Pancreas (tissue), 10 donors: ENCODE measurements at places on chromosomes 4 and X. TPM values are rescaled to one million over a fixed set of nuclear protein-coding genes. Genes with fewer than 3 reads are reported as not detected.
A peak's percentile ranks its signal among the peaks of the same experiment; 100 is the strongest.

SYNPO2 gene
- 5.3 TPM for polyA plus RNA-seq

DNA sequence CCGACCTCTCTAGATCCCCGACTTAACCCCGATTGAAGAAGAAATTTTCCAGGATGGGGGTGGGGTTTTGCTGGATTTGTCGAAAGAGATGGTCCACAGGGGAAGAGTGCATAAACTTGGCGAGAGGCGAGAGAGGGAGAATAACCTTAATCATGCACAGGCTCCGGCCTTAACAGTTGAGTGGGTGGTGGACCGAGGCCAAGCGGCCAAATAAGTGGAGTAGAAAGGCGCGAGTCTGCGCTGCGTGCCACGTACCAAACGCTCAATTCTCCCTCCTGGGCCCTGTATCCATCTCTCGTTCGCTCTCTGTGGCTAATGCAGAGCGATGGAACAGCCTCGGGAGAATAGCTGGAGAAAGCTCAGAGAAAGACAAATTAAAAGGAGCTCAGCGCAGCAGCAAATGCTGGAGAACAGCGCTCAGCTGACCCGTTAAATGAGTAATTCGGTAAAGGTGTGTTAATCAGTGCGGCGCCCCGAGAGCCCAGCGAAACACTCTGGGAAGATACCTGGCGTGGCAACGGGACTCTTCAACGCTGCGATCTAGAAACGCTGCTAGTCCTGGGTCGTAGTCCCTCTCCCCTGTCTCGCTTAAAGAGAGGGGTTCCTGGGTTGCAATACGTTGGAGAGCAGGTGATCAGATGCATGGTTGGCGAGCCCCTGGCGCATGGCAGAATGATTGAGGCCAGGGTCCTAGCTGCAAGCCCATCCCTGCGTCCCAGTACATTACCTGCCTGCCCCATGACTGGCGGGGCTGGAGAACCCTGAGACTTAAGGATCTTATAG lies 887 bp upstream of the IL1RAPL2 start:
- no peaks in the 10 kb centered on the region for H3K36me3 ChIP-seq
- no peaks in the 10 kb centered on the region for H3K4me1 ChIP-seq
- peaks cover 11% of the 10 kb centered on the region for H3K27me3 ChIP-seq
- no peak overlapping the region for H3K4me3 ChIP-seq
- no peak for DNase-seq
- no peak overlapping the region for H3K27ac ChIP-seq

RBM10 gene
- polyA plus RNA-seq: 42.0 TPM

UTP3 gene
- 10.6 TPM for polyA plus RNA-seq

- no peak for DNase-seq
- no peak overlapping the region for H3K4me3 ChIP-seq
- no peaks in the 10 kb centered on the region for H3K4me1 ChIP-seq
- no peak overlapping the region for H3K27ac ChIP-seq
- no peaks in the 10 kb centered on the region for H3K36me3 ChIP-seq
- no peaks in the 10 kb centered on the region for H3K27me3 ChIP-seq
Observed at GRCh38 chr4:144579411-144580030, 66.4 kb upstream of the HHIP start.

- no peak for DNase-seq
- no peak overlapping the region for H3K4me3 ChIP-seq
- H3K27me3 ChIP-seq: no peaks in the 10 kb centered on the region
- no peaks in the 10 kb centered on the region for H3K4me1 ChIP-seq
Observed at GRCh38 chr4:26991057-26991456, 130.4 kb downstream of the STIM2 start.

PNMA5 gene
- not detected for polyA plus RNA-seq

- H3K36me3 ChIP-seq: no peaks in the 10 kb centered on the region
- H3K4me3 ChIP-seq: no peak overlapping the region
- DNase-seq: no peak
- no peak overlapping the region for H3K27ac ChIP-seq
- no peaks in the 10 kb centered on the region for H3K4me1 ChIP-seq
Observed at GRCh38 chr4:78205591-78205990, 148.5 kb downstream of the FRAS1 start.

DNA sequence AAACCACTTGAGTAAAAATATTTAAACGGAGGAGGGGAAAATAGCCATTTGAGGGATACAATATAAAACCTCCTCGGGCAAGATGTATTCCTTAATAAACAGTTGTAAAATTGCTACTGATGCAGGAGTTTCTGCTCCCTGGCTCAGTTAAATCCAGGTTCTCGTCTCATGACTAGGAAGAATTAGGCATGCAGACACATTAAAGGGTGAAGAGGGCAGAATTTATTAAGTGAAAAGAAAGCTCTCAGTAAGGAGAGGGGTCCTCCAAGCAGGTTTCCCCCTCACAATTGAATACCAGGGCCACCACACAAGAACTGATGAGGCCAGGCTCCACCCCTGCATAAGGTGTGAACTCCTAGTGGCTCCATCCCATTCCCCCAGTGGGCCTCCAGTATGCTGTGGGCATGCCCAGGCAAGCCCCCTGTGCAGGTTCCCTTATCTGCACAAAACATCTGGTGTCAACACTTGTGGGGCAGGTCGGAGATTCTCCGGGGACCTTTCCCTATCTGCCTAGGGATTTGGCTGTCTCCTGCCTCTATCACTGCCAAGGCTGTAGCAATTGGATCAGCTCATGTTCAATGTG lies 80.4 kb downstream of the HS6ST2 start:
- H3K4me1 ChIP-seq: peaks cover 3% of the 10 kb centered on the region
- no peaks in the 10 kb centered on the region for H3K36me3 ChIP-seq
- H3K27me3 ChIP-seq: no peaks in the 10 kb centered on the region

EMD gene
- polyA plus RNA-seq: 86.7 TPM

PIR gene
- polyA plus RNA-seq: 7.0 TPM

DNA sequence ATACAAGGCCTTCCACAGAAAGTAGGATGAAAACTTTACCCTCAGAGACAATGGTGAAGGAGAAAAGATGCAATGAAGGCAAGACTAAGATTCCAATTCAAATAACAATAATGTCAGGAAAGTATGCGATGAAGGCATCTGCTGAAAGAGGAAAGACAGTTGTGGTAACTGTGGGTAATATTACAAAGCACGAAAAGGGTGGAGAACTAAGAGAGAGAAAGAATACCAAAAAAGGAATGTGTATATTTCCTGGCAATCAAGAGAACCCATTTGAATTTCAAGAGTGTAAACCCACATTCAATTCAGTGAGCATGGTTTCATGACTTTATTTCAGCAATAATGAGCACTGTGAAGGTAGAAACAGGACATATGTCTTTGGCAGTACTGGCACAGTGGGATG lies 225.5 kb downstream of the PALLD start:
- no peaks in the 10 kb centered on the region for H3K36me3 ChIP-seq
- no peak overlapping the region for H3K27ac ChIP-seq
- no peak for DNase-seq
- H3K4me3 ChIP-seq: no peak overlapping the region
- H3K27me3 ChIP-seq: no peaks in the 10 kb centered on the region

DNA sequence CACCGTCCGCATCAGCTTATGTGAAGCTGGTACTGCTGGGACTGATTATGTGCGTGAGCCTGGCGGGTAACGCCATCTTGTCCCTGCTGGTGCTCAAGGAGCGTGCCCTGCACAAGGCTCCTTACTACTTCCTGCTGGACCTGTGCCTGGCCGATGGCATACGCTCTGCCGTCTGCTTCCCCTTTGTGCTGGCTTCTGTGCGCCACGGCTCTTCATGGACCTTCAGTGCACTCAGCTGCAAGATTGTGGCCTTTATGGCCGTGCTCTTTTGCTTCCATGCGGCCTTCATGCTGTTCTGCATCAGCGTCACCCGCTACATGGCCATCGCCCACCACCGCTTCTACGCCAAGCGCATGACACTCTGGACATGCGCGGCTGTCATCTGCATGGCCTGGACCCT lies 5.5 kb upstream of the TSPYL2 start:
- no peaks in the 10 kb centered on the region for H3K27me3 ChIP-seq
- no peaks in the 10 kb centered on the region for H3K36me3 ChIP-seq
- no peak overlapping the region for H3K4me3 ChIP-seq
- H3K4me1 ChIP-seq: no peaks in the 10 kb centered on the region
- no peak for DNase-seq

RASGEF1B gene
- 6.4 TPM for polyA plus RNA-seq

DNA sequence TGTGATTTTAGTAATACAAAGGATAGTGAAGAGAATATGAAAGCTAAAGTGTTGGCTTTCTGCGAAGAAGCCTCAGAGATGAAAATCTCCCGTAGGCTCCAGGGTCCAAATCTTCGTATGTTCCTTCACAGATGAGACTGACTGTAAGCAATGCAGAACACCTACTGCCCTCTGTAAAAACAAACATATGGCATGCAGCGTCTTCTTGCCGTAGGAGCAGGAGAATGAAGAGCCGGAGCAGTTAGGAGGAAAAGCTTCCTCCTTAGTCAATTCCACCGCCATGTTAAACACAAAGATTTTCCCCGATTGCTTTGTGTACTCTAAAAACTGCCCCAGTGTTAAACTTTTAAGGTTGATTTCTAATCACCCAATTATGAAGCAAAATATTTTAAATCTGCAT lies 22.5 kb downstream of the RWDD4 start:
- H3K27me3 ChIP-seq: no peaks in the 10 kb centered on the region
- no peaks in the 10 kb centered on the region for H3K4me1 ChIP-seq
- peak overlapping the region; percentile 77 for H3K27ac ChIP-seq
- no peak for DNase-seq

DNA sequence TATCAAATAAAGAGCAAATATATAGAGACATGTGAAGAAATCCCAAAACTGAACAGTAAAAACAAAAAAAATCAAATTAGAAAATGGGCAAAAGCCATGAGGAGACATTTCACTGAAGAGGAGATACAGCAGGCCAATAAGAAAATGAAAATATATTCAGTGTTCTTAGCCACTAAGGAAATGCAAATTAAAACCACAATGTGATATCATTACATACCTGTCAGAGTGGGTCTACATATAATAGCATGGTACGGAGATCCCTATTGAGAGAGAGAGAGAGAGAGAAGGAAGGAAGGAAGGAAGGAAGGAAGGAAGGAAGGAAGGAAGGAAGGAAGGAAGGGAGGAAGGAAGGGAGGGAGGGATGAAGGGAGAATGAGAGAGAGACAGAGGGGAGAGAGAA lies 707.0 kb upstream of the ACTRT1 start:
- no peaks in the 10 kb centered on the region for H3K36me3 ChIP-seq
- H3K27me3 ChIP-seq: no peaks in the 10 kb centered on the region
- DNase-seq: no peak
- no peaks in the 10 kb centered on the region for H3K4me1 ChIP-seq

GRCh38 chr4:147340111-147340510 lies 140.8 kb upstream of the EDNRA start:
- no peak for DNase-seq
- no peak overlapping the region for H3K27ac ChIP-seq
- H3K36me3 ChIP-seq: no peaks in the 10 kb centered on the region
- no peak overlapping the region for H3K4me3 ChIP-seq
- H3K4me1 ChIP-seq: no peaks in the 10 kb centered on the region

DNA sequence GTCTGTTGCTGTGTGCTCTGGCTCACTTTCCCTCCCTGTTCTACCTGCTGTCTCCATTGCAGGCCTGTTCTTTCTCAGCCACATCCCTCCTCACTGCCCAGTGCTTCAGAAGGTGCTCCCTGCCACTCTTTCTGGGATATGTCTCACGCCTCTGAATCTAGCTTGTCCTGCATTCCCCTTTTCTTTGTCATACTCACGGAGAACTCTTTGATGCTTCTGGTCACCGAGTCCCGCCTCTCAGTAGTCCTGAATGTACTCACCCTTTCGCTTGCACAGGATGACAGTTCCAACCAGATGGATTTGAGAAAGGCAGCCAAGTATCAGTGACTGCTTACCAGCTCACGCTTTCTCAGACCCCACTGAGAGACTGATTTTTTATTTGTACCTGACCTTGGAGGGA lies 65.2 kb upstream of the TLR2 start:
- no peaks in the 10 kb centered on the region for H3K27me3 ChIP-seq
- no peak for DNase-seq
- H3K36me3 ChIP-seq: no peaks in the 10 kb centered on the region
- no peak overlapping the region for H3K4me3 ChIP-seq
- H3K4me1 ChIP-seq: no peaks in the 10 kb centered on the region

DNA sequence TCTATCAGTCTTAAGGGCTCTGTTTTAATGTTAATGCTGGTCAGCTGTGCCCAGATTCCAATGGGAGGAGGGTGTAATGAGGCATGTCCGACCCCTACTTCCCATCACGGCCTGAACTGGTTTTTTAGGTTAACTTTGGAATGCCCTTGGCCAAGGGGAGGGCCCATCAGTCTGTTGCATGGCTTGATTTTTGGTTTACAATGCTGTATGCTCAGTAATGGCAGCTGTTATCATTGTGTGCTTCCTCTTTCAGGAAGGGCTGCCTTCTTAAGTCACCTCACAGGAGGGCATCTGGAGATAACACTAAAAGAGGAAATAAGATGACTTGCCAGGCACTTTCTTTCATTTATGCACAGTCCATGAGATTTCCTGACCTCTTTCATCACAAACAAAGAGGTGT lies 36.3 kb downstream of the ATXN3L start:
- no peaks in the 10 kb centered on the region for H3K36me3 ChIP-seq
- no peak overlapping the region for H3K4me3 ChIP-seq
- no peak overlapping the region for H3K27ac ChIP-seq

GRCh38 chrX:142251680-142252079 lies 46.6 kb upstream of the MAGEC2 start:
- no peaks in the 10 kb centered on the region for H3K36me3 ChIP-seq
- no peak overlapping the region for H3K27ac ChIP-seq
- H3K4me1 ChIP-seq: no peaks in the 10 kb centered on the region
- DNase-seq: no peak
- H3K27me3 ChIP-seq: no peaks in the 10 kb centered on the region

DNA sequence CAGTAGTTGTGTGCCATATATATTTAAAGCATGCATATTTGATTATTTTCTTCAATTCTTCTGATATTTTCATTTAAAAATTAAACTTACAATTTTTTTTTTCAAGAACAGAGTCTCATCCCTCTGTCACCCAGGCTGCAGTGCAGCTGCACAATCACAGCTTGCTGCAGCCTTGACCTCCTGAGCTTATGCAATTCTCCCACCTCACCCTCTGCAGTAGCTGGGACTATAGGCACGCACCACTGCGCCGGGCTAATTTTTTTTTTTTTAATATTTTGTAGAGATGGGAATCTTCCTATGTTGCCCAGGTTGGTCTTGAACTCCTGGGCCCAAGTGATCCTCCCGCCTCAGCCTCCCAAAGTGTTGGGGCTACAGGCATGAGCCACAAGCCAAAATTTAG lies 5.8 kb upstream of the DCLK2 start:
- H3K4me1 ChIP-seq: no peaks in the 10 kb centered on the region
- no peak for DNase-seq
- no peak overlapping the region for H3K4me3 ChIP-seq

GRCh38 chrX:10001496-10001895 lies 34.3 kb downstream of the CLDN34 start:
- no peaks in the 10 kb centered on the region for H3K27me3 ChIP-seq
- H3K4me3 ChIP-seq: no peak overlapping the region
- DNase-seq: no peak
- H3K36me3 ChIP-seq: no peaks in the 10 kb centered on the region
